ENCODE measurements at places on chromosomes 2 and 18. TPM values are rescaled to one million over a fixed set of nuclear protein-coding genes. Genes with fewer than 3 reads are reported as not detected.

Gene ICA1L
- 15.1 TPM for total RNA-seq

DNA sequence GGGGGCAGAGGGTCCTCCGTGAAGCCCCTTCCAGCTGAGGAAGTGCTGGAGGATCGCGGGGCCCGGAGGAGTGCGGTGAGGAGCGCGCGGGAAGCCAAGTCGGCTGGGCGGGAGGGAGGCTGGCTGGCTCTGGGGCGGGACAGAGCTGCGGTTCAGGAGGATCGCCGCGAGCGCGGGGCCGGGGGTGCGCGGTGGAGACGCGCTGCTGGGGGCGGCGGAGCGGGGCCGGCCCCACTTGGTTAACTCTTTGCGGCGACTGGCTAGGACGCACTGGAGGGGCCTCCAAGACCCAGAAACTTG is 464 bp downstream of the CYBRD1 start:
- H3K36me3 ChIP-seq: no peaks in the 10 kb centered on the region
- no peak for DNase-seq
- H3K27me3 ChIP-seq: peaks cover 12% of the 10 kb centered on the region
- peak overlapping the region; percentile 91 for H3K27ac ChIP-seq
- peak overlapping the region; percentile 97 for H3K4me3 ChIP-seq

DNA sequence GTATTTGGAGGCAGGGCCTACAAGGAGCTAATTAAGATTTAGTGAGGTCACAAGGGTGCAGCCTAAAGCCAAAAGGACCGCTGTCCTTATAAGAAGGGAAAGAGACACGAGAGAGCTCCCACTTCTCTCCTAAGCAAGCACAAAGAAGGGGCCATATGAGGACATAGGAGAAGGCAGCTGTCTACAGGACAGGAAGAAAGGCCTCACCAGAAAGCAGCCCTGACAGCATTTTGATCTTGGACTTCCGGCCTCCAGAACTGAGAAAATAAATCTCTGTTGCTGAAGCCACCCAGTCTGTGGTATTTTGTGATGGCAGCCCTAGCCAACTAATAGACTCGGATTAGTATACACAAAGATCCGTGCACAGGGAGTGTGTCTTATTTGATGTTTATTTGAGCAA is 139.7 kb downstream of the B3GNT2 start:
- no peaks in the 10 kb centered on the region for H3K27me3 ChIP-seq
- no peak for DNase-seq
- H3K4me1 ChIP-seq: peaks cover 4% of the 10 kb centered on the region
- H3K36me3 ChIP-seq: no peaks in the 10 kb centered on the region
- H3K4me3 ChIP-seq: no peak overlapping the region
- H3K27ac ChIP-seq: no peak overlapping the region

DNA sequence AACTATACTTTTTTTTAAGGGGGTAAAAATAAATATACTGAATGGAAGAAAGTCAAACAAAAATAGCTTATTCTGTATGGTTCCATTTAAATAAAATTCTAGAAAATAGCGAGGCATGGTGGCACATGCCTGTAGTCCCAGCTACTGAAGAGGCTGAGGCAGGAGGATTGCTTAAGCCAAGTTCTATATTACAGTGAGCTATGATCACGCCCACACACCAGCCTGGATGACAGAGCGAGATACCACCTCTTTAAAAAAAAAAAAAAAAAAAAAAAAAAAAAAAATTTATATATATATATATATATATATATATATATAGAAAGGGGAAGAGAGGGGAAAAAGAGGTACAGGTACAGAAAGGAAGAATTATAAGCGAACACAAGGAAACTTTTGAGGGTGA is 77.7 kb downstream of the MEMO1 start:
- no peaks in the 10 kb centered on the region for H3K4me1 ChIP-seq
- H3K4me3 ChIP-seq: no peak overlapping the region
- H3K27me3 ChIP-seq: no peaks in the 10 kb centered on the region
- no peak overlapping the region for H3K27ac ChIP-seq

DNA sequence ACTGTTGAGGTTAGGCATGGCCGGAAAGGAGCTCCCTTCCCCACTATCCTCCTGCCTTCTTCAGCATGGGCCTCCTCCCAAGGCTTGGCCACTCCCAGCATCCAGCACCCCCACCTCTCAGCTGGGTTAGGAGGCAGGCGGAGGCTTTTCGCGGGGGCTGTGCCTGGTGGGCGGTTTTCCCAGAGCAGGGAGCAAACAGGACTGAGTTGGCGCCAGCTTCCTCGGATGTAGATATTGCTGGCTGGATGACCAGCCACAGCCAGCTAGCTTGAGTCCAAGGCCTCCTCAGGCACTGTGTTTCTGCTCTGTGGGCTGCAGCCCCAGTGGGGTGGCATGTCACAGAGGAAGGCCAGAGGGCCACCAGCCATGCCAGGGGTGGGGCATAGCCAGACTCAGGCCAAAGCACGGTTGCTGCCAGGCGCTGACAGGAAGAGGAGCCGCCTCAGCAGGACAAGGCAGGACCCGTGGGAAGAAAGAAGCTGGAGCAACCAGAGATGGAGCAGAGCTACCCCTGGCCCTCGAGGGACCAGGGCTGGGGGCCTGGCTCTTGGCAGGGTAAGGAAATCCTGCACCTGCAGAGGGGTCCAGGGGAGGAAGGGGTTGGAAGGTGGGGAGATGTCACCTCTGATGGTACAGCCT is at the start of gene TCF23:
TSS of gene TCF23 (plus strand) at position 204 of the 639 bp plus-strand sequence. CDS start at position 334, 130 bp downstream.
- H3K4me1 ChIP-seq: no peaks in the 10 kb centered on the region
- no peak within 1 kb of the TSS for H3K4me3 ChIP-seq
